ENCODE measurements at places on chromosomes 12 and 14.

- peak; percentile 34 for DNase-seq
Observed at GRCh38 chr12:452667-453210, 7.0 kb upstream of the B4GALNT3 start.

GRCh38 chr12:51488281-51488680 is 63.6 kb downstream of the SLC4A8 start:
- DNase-seq = no peak

DNA sequence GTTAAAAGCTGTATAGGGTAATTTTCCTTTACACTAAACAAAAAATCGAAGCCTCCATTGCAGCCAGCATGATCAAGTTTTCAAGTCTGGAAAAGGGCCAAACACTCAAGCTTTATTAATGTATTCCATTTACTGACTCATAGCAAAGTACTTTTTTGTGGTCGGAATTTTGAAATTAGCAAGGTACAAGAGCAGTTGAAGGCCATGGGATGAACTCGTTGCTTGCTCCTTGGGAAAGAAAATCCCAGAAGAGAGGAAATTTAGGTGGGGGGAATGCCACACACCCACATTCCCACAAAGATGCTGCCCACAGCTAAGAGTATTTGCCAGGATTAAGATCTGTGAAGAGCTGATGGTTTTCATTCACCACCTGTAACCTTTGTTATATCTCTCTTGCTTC is 333.7 kb downstream of the EGLN3 start:
- no peak for DNase-seq

- DNase-seq = no peak
Observed at GRCh38 chr14:63908667-63909264, 56.0 kb downstream of the SYNE2 start.

DNA sequence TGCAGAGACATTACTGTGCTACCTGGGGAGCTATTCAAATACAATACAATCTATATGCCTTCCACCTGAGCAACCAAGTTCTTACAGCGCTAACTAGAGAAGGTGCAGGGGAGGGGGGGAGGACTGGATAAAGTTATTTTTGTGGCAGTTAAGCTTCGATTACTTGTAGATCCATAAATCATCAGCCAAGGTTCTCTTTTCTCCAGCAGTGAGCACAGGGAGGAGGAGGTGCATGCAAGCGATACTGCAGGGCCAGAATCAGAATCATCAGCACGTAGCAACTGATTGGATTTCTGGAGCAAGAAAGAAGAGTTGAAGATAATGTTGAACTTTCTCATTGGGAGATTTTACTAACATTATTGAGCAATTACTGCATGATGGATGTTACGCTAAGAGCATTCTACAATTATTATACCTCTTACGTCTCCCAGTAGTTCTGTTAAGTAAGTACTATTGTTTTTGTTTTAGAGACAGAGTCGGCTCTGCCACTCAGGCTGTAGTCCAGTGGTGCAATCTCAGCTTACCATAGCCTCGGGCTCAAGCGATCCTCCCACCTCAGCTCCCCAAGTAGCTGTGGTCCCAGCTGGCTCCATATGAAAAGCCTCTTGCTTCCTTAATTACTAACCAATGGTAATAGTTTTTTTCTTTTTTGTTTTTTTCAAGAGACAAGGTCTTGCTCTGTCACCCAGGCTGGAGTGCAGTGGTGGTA is 74.6 kb upstream of the EEA1 start:
- no peak for DNase-seq

- no peak for DNase-seq
Observed at GRCh38 chr12:50110127-50110761, 1.8 kb upstream of the COX14 start.

GRCh38 chr12:97951239-97951638 is 488.6 kb downstream of the RMST start:
- no peak for DNase-seq

Data from activated CD4-positive, CD25-positive, alpha-beta regulatory T cell (primary cell).